ENCODE measurements at places on chromosomes 5 and 9. TPM values are rescaled to one million over a fixed set of nuclear protein-coding genes. Genes with fewer than 3 reads are reported as not detected.

DNA sequence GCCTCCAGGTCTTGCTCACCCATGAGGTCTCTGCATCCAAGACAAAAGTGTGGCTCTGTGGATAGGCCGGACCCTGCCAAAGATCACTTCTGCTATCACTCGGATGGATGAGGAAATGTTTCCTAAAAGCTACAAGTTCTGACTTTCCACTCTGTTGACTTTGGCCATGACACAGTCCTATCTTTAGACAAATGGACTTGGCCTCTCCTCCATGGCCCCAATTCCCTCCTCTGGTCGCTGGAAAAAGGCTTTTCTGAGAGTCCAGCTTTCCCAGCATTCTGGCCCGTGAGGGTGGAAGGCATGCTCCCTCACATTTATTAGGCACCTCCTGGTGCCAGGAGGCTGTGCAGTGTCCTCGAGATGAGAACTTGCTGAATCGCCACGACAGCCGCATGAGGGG lies 83.1 kb downstream of the COL27A1 start:
- DNase-seq: no peak

GRCh38 chr9:137498720-137499150 lies 39.6 kb upstream of the NSMF start:
- DNase-seq: no peak

DNA sequence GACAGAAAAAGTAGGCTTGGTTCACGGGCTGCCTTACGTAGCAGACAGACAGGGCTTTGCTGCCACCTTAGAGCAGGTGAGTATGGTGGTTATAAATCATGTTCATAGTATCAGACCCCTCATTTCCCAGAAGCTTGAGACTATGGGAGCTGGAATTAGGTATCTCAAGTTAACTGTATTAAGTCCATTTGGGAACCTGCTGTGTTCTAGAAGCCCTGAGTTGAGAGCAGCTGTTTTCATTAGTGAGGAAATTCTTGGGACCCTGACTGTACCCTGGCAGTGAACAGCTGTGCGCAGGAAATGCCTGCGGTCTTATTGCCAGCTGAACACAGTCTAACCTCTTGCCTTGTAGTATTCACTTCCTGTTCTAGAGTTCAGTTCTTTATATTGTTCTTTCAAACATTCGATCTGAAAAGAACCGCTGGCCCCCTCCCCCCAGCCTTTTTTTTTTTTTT lies 29.8 kb downstream of the UGCG start:
- peak; percentile 23 for DNase-seq

The SLC6A18 gene
- not detected for total RNA-seq

The ANKRD33B gene
- total RNA-seq: 9.6 TPM
